ENCODE measurements at places on chromosomes 5 and 9.
A peak's percentile ranks its signal among the peaks of the same experiment; 100 is the strongest.

DNA sequence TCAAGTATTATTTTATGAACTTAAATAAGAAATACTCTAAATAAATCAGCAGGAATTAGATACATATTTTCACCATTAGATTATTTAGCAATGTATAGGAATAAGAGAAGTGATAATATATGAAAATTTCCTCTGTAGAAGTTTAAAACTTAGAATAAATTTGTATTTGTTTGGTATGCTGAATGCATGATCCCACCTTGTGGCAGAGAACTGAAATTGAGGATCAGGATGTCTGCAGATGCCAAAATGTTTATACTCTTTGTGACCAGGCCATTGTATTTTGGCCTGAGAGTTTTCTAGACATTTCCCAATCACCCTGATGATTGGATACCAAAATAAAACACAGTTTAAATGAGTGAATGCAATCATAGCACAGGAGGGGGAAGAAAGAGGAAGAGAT is 6.3 kb downstream of the TYRP1 start:
- DNase-seq = no peak

GRCh38 chr5:156947925-156948324 is 15.1 kb downstream of the TIMD4 start:
- no peak for DNase-seq

- no peak for DNase-seq
These were observed 29.9 kb downstream of the DPYSL3 start for GRCh38 chr5:147479949-147480348.

GRCh38 chr9:90005388-90005787 is 400.6 kb downstream of the GADD45G start:
- no peak for DNase-seq

DNA sequence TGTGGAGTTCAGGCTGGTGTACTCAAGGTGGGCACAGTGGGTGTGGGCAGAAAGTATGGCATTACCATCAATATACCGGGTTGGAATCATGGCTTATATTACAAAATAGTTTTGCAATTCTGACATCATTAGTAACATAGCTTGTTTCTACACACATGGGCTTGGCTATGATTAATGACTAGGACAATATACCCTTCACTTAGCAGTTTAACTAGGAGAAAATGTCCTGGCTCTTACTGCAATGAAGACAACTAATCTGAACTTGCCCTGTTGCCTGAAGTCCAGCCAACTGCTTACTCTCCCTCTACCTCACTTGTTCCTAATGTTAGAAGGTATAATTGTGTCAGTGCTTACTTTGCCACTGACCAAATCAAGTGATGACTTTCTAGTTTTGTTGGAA is 612.5 kb downstream of the EFNA5 start:
- DNase-seq = no peak

DNA sequence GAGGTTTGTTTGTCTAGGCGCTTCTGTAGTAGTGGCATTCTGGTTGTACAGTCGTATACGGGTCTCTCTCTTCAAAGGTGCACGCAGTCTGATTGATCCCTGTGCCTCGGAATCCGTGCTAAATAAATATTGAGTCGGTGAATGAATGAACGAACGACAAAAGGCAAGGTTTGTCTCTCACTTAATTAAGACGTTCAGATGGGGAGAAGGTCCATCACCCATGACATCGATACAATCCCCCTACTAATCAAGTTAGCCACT is 500 bp upstream of the CREBRF start:
- no peak for DNase-seq

DNA sequence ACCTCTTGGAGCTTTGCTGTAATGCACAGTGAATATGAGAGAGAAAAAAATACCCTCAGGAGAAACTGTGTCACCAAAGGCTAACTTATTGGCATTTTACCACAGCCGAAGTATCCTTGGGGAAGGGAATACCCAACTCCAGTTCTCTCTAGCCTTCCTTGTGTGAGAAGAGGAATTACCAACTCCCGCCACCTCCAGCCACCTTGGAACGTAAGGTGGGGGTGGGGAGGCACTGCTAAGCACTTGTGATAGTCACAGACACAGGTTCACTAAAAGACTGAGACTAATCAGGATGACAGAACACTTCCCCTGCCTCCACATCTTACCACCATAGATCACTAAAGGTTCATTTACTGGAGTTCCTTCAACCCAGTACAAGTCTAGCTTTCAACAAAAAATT is 102.0 kb upstream of the ADAMTS19 start:
- DNase-seq = no peak

DNA sequence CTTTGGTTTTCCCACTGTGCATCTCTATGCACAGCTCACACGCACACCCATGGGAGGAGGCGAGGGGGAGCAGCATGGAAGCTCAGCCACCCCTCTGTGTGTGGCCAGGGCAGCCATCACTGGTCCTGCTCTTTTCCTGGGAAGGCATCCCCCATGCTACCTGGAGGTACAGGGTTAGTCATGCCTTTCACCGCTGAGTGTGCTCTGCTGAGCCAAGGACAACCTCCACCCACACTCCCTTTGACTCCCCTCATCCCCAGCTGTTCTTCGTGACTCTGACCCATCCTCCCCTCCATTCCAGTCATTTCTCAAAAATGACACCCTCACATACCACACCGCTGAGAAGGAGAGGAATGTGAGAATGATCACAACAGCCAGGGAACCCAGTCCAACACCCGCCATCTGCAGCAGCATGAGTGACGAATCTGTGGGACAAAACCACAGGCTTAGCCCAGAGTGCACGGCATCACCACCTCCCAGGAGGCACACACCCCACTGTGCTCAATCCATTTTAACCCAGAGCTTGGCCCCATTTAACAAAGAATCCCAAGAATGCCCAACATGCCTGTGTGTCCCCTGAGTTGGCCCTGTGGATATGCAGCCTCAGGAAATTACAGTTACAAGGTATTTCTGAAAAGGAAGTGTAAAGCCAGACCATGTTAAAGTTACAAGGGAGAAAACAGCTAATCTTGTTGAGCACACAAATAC is 133.4 kb downstream of the SUSD1 start:
- no peak for DNase-seq

- DNase-seq = peak; percentile 9
These were observed 440.6 kb downstream of the CETN3 start for GRCh38 chr5:89968958-89969381.

DNA sequence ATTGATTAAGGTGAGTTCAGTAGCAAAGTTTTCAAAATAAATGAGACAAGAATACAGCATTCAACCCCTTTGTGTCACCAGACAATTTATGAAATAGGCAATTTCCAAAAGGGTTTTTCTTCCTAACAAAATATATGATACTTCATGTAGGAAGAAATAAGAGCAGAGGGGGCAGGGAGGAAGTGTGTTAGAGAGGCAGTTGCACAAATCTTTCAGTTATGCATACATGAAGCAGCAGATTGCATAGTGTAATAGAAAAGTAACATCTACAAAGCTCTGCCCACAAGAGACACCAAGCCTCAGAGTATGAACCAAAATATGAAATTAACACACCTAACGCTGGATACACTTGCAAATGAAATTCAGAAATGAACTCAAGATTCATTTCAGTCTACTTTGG is 157.0 kb downstream of the DENND1A start:
- no peak for DNase-seq

DNA sequence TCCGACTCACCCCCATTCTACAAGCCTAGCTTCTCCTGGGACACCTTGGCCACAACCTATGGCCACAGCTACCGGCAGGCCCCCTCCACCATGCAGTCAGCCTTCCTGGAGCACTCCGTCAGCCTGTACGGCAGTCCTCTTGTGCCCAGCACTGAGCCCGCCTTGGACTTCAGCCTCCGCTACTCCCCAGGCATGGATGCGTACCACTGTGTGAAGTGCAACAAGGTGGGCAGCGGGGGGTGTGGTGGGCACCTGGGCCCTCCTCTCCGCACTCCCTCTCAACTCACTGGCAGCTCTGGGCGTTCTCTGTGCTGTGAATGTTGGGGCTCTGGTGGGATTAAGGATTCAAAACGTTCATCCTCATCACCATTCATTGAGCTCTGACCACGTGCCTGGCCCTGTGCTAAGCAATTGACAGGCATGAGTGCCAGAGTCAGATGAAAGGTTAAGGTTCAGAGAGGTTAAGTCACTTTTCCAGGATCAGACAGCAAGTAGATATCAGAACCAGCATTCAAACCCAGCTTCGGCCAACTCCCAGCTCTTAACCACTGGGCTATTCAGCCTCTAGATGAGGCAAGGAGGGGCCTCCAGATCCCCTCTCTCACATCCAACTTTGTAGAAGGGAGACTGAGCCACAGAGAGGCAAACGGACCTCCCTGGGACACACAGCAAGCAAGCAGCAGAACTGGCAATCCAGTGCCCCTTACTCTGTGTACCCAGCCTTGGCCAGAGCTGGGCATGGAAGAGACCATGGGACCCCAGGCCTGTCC is 9.9 kb downstream of the GFI1B start:
- no peak for DNase-seq

- DNase-seq = no peak
These were observed 255.7 kb upstream of the TNC start for GRCh38 chr9:115373710-115374045.

Data from hippocampal formation (tissue), 2 donors.